ENCODE measurements at places on chromosomes 3 and 15.

- DNase-seq: no peak
These were observed 4.3 kb downstream of the ZNF592 start for GRCh38 chr15:84752700-84753099.

- no peak for DNase-seq
These were observed 26.8 kb upstream of the OCA2 start for GRCh38 chr15:28125673-28126651.

DNA sequence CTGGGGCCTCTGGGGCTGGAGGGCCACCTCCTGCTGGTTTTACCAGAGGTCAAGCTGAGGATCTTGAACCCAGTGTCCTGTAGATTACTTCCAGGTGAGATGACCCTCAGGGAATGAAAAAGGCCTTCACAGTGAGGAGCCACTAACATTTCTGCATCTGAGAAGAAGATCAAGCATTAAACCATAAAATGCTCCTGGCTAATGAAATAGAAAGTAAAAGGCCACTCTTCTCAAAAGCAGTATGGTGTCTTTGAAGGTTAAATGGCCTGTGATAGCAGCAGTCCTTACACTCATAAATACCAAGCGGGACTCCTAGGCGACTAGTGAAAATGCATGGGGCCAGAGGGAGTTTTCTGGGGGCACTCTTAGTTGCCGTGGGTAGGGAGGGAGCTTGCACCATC, 47.0 kb upstream of the RGMA start:
- DNase-seq: no peak

- DNase-seq: no peak
These were observed 10.5 kb upstream of the RNU6-1 start for GRCh38 chr15:67850336-67850735.

GRCh38 chr3:168514252-168514651, 418.5 kb upstream of the GOLIM4 start:
- no peak for DNase-seq

GRCh38 chr15:73034221-73034620, 18.0 kb upstream of the NEO1 start:
- DNase-seq: no peak

DNA sequence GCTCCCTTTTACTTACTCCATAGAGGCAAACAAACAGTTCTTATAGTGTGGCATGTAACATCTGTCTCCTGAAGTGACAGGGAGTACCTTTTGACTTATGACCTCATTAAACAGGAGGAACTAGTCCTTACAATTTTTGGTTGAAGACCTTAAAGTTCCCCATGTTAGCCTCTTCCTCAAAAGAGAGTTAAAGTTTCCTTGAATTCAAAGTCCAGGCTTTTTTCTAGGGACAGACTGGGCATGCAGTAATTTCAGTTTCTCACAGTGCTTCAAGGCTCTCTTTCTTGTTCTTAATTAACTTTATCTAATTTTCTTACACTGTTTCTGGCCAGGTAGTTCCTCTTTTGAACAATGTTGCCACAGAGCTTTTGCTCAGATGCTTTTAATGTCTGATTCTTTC, 12.1 kb downstream of the GOLM2 start:
- no peak for DNase-seq

DNA sequence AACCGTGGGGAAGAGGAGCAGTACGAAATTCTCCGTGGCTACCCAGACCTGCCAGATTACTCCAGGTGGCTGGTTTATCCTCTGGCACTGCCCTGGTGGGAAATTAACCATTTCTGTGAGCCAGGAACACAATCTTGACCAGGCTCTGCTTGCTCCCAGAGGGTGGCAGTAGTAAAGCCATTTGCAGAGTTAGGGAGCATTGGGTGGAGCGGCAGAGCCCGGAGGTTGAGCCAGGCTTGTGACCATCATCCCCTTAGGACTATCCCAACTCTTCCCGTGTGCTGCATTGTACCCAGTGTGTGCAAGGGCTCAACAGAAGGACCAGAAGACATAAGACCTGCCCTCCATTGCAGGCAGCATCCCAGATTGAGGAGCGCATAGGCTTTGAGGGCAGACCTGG, 5.3 kb downstream of the KNG1 start:
- no peak for DNase-seq

DNA sequence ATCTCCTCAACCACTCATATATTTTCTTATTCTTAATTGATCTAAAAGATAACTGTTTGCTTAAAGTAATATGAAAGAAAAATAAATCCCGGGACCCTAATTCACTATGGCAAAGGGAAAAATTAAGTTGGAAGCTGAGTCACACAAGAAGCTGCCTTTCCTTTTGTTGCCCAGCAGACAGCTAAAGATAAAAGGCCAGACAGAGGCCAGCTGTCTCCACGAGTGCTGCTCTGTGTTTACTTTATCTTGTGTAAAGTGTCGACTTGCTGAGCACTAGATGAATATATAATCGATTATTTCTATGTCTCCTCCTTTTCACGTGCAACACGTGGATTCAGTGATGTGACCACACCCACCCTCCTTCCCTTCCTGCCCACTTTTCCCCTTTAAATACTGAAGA, 52.8 kb upstream of the NSMCE3 start:
- no peak for DNase-seq

GRCh38 chr3:102443021-102443420, 8.2 kb downstream of the ZPLD1 start:
- DNase-seq: no peak

DNA sequence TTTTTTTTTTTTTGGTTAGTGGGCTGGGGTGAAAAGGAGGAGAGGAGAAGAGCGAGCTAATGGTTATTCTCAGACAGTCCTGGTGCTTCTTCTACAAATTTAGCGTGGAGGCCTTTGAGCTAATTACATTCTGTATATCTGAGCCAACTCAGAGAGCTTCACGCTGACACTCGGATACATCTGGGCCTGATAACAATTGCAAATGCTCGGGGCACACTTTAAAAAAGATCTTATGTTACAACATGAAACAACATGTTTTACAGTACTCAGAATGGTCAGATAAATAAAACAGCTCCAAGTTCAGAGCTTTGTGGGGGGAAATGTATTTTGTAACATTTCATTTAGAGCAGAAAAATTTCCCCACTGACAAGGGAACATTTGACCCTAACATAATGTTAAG, 966.9 kb upstream of the NR2F2 start:
- DNase-seq: no peak

DNA sequence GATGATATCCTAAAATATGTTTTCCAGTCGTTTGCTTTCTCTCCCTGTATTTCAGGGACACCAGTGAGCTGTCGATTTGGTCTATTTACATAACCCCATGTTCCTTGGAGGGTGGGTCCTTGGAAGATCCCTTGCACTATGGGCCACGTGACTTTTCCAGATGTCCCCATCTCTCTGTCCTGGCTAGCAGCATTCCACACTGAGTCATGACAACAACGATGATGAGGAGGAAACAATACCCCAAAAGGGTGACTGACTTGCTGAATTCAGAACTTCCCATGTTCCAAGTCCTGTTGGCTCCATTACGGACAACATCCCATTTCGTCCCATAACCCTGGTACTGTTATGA, 134.3 kb downstream of the NSMCE3 start:
- DNase-seq: no peak

GRCh38 chr15:67548862-67549651, 6.6 kb downstream of the MAP2K5 start:
- no peak for DNase-seq

GRCh38 chr15:75030424-75030823, 7.0 kb downstream of the PPCDC start:
- DNase-seq: no peak

- DNase-seq: no peak
These were observed 100.8 kb downstream of the TPRG1 start for GRCh38 chr3:189272500-189273119.

DNA sequence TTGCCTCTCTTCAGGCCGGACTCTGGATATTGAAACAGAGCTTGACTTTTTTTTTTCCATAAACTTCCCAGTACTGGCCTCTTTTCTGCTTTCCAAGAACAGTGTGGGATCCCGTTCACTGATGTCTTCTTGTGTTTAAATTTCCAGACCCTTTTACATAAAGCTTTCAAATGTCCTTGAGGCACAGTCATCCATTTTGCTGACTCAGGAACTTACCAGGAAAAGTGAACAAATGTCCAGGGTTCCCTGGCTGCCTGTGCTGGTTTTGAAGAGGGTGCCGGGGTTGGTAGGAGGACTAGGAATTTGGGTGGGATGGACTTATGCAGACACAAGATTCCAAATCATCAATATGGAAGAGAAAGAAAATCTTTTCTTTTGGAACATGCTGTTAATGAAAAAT, 68.1 kb downstream of the CHDH start:
- no peak for DNase-seq

DNA sequence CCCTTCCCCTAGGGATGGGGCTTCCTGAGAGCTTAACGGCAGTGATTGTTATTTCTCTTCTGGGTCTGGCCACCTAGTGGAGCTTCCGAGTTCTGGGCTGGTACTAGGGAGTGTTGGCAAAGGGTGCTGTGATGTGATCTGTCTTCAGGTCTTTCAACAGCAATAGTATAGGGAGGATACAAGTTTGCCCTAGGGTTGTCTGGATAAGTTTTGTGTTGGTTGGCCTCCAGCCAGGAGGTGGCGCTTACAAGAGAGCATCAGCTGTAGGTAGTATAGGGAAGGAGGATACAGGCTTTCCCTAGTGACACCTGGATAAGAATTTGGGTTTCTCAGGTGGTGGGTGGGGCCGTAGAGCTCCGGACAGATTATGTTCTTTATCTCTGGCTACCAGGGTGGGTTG, 19.2 kb upstream of the CPOX start:
- DNase-seq: no peak

DNA sequence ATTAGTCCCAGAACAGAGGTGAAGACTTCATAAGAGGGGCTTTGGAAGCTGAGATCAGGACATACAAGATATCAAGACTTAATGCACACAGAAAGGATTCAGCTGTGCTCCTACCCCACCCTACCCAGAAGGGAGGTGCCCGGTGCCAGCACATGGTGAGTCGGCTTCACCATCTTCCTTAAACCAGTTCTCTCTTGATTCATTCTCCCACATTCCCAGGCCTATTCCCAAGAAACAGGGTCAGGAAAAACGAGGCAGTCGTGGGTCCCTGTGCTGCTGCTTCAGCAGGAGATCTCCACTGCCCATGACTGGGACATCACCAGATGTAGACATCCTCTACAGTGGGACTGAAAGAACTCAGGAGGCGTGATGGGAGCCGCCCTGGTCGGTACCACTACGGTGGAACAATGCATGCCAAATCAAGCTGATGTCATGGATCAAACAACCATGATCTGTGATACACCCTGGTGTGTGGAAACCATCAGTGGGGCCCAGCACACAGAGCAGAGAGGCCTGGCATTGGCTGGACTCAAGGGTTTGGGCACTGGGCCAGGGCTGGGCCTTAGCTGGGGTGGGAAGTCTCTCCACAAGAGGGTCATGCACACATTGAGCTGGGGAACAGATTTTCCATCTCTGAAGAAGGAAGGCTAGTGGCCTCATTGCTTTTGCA, 41.9 kb downstream of the CCDC12 start:
- DNase-seq: no peak

DNA sequence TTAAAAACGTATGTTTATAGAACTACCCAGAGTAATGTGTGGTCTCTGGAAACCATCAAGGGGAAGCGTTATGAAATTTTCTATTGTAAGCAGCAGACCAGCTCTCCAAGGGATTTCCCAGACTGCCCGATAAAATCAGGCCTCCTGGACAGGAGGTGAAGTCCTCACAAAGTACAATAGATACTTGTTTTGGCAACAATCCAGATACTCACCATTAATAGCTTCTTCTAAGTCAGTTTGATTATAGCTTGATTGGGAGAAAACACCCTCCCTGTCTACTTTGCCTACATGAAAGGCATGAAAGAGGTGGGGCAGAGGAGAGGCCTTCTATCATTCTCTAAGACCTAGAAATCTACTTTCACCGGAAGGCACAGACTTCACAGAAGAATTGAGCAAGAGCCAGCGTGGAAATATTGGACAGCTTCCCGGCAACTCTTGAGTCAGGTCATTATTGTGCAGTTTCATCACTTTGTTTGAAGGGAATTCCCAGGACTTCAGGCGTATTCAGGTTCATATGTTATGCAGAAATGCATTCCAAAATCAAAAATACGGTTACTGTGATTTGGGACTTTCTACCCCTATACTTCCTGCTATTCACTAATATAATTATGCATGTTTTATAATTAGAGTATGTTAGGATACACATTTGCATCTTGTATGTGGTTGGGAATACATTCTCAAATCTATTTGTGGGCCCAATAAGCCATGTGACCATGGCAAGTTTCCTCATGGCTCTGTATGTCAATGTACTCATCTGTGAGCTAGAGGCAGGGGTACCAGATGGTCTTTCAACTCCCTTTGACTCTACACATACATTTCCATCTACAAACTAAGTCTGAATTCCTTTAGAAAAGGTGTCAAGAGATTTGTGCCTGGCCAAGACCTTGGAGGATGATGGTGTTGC, 103.5 kb downstream of the CD47 start:
- DNase-seq: no peak

DNA sequence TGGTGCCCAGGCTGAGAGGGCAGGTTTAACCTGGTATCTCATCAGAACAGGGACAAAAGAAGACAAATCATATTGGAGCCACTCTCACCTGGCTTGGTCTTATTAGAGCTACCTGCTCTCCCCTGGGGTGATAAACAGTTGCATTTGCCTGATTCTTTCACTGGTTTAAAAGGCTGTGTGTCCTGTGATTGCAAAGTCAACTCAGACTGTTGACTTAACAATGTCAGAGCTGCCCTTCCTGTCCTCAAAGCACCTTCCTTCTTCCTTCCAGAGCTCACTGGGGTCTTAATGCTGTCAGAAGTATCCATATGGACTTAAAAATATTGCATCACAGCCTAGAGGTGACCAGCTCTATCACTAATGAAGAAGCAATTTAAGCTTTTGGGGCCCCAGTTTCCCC, 50.5 kb upstream of the MINAR1 start:
- no peak for DNase-seq

DNA sequence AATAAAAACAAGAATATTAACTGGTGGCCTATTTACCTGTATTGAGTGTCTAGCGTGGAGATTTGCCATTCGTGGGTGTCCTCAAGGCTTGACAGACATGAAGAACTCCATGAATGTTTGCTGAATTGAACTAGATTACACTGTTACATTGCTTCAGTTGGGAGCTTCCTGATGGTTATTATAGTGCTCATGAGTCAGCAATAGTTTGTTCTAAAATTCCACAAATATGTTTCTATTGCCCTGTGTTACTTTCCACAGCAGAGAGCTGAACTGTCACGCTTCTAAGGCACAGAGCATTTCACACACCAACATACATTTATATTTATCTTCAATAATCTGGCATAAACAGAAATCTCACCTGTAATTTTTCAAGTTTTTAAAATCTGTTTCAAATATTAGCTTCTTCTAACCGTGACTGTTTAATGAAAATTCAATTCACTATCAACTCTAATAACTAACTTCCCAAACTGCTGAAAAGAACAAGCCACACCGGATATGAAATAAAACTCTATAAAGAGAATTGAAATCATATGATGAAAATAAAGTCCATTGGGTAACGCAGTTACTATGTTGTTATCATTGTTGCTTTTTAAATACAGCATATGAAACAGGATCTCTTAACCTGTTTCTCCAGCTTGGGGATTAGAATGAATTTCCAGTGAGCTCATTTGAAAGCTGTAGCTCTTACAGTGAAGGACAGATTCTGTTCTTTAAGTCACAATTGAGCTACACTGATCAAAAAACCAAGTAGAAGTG, 61.2 kb upstream of the MCF2L2 start:
- no peak for DNase-seq
